Tibial artery (tissue), 4 donors: ENCODE measurements at places on chromosomes 5 and 9.
A peak's percentile ranks its signal among the peaks of the same experiment; 100 is the strongest.

GRCh38 chr5:107282061-107282460 is 388.7 kb downstream of the EFNA5 start:
- no peaks in the 10 kb centered on the region for H3K27me3 ChIP-seq
- no peak overlapping the region for H3K4me3 ChIP-seq
- H3K27ac ChIP-seq = no peak overlapping the region
- no peaks in the 10 kb centered on the region for H3K36me3 ChIP-seq
- DNase-seq = no peak

GRCh38 chr9:79603222-79603920 is 31.6 kb downstream of the TLE4 start:
- H3K36me3 ChIP-seq = no peaks in the 10 kb centered on the region
- H3K4me3 ChIP-seq = no peak overlapping the region
- H3K4me1 ChIP-seq = no peaks in the 10 kb centered on the region
- no peak overlapping the region for H3K27ac ChIP-seq

- H3K36me3 ChIP-seq = no peaks in the 10 kb centered on the region
- DNase-seq = no peak
- H3K27me3 ChIP-seq = no peaks in the 10 kb centered on the region
- no peaks in the 10 kb centered on the region for H3K4me1 ChIP-seq
- H3K4me3 ChIP-seq = no peak overlapping the region
- no peak overlapping the region for H3K27ac ChIP-seq
These were observed 11.7 kb upstream of the EGR1 start for GRCh38 chr5:138453590-138453989.

DNA sequence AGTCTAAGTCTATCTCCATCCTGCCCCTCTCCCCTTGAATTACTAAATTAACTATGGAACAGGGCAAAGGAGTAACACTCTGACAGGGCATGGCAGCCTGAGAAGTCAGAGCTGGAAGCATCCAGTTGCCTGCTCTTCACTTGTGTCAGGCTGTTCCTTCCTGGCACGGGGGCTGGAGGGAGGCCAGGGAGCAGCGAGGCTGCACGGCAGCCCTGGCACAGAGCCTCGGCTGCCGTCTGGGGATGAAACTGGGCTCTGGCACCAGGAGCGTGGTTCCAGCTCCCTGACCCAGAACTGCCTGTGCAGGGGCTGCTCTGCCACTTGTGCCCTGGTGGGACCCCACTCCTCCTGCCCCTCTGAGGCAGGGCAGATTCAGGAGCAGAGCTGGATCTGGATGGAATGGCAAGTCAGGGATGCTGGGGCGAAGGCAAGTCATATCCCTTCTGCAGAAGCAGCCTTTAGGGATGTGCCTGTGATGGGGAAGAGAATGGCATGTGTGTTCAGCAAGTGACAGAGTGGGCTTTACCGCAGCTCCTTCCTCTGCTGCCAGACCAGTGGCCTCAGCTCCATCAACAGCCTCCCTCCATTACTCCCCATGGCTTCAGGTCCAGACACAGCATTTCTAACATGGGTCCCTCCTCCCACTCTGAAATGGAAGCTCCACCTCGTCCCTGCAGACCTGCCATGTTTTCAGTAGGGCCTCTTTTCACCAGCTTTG is 42.2 kb upstream of the PDE8B start:
- H3K4me1 ChIP-seq = no peaks in the 10 kb centered on the region
- DNase-seq = peak; percentile 57
- no peak overlapping the region for H3K4me3 ChIP-seq
- H3K27ac ChIP-seq = peak overlapping the region; percentile 61

- H3K4me1 ChIP-seq = no peaks in the 10 kb centered on the region
- peaks cover 100% of the 10 kb centered on the region for H3K36me3 ChIP-seq
- H3K27ac ChIP-seq = peak overlapping the region; percentile 37
- H3K4me3 ChIP-seq = no peak overlapping the region
- H3K27me3 ChIP-seq = no peaks in the 10 kb centered on the region
- no peak for DNase-seq
These were observed 29.8 kb upstream of the SEC16A start for GRCh38 chr9:136512651-136513071.

DNA sequence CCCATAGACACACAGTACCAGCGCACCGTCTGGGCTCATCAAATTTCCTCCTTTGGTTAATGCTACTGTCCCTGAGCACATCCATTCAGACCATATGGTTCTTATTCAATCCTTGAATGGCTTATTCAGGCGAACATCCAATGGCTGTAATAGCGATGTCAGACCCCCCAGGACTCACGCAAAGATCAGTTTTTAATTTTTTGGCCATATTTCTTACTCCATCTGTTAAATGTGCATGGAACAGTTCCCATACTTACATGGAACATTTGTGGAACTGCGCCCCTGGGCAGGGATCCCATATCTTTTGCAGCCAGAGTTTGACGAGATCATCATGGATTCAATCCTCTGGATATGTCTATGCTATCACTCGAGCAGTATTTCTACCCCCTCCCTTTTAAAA is 213.2 kb downstream of the ADAMTS6 start:
- H3K4me1 ChIP-seq = no peaks in the 10 kb centered on the region
- DNase-seq = no peak
- H3K4me3 ChIP-seq = no peak overlapping the region

DNA sequence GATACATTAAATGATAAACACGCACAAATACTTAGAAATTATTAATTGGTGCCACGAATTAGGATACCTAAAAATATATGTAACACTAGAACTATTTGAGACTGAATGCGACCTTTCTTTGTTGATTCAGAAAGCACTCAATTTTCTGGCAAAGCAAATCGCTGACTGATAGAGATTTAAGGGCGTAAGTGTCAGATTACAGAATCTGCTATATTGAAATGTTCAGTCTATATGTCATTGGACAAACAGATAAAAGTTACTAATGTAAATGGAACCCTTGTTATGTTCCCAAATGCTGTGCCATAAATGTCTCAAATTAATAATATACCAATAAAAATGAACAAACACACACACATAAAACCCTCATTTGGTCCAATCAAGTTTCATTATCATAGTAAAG is 137.9 kb downstream of the MPDZ start:
- DNase-seq = no peak
- H3K36me3 ChIP-seq = peaks cover 22% of the 10 kb centered on the region
- peaks cover 22% of the 10 kb centered on the region for H3K4me1 ChIP-seq
- H3K27me3 ChIP-seq = no peaks in the 10 kb centered on the region
- no peak overlapping the region for H3K4me3 ChIP-seq
- no peak overlapping the region for H3K27ac ChIP-seq

GRCh38 chr9:113631137-113631765 is 167.7 kb downstream of the RGS3 start:
- H3K27ac ChIP-seq = no peak overlapping the region
- no peak overlapping the region for H3K4me3 ChIP-seq
- no peaks in the 10 kb centered on the region for H3K27me3 ChIP-seq
- no peaks in the 10 kb centered on the region for H3K36me3 ChIP-seq
- H3K4me1 ChIP-seq = peaks cover 8% of the 10 kb centered on the region
- DNase-seq = peak; percentile 18

DNA sequence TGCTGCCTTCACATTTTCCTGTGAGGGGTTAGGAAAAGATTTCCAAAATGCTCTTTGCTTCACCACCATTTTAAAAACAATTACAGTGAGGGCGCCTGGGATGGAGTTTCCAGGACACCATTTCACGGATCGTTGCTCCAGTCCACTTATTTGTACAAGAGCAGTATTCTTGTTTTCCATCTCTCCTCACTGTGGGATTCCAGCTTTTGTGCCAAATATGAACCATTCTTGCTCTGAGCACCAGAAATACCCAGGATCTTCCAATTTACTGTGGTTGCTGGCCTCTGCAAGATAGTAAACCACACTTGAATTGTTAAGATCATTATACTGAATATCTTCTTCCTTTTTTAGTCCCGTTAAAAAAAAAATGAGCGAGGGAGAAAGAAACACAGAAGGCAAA is 899.5 kb downstream of the TLE1 start:
- no peak for DNase-seq
- H3K4me1 ChIP-seq = no peaks in the 10 kb centered on the region
- H3K4me3 ChIP-seq = no peak overlapping the region
- no peaks in the 10 kb centered on the region for H3K36me3 ChIP-seq
- H3K27me3 ChIP-seq = no peaks in the 10 kb centered on the region
- no peak overlapping the region for H3K27ac ChIP-seq

GRCh38 chr5:139862803-139863202 is 67.2 kb downstream of the PSD2 start:
- H3K36me3 ChIP-seq = no peaks in the 10 kb centered on the region
- no peak for DNase-seq
- H3K4me3 ChIP-seq = no peak overlapping the region
- H3K27ac ChIP-seq = no peak overlapping the region
- no peaks in the 10 kb centered on the region for H3K27me3 ChIP-seq
